Activated naive CD8-positive, alpha-beta T cell treated with anti-CD3 and anti-CD28 coated beads, Interleukin-2, amount 50 U/mL, for 24 hours (primary cell): ENCODE measurements at places on chromosomes 16 and 17.

DNA sequence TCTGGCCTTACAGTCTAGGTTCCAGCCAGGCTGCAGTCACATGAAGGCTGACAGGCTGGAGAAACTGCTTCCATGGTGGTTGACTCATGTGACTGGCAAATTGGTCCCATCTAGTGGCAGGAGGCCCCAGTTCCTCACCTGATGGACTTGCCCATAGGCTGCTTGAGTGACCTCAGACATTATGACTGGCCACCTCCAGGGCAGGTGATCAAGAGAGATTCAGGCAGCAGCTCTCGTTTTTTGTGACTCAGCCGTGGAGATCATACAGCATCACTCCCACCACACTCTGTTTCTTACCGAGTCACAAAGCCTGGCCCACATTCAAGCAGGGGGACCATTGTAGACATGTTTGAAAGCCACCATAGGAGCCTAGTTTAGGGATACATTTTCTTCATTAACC, 34.5 kb downstream of the SIAH1 start:
- no peak for DNase-seq

DNA sequence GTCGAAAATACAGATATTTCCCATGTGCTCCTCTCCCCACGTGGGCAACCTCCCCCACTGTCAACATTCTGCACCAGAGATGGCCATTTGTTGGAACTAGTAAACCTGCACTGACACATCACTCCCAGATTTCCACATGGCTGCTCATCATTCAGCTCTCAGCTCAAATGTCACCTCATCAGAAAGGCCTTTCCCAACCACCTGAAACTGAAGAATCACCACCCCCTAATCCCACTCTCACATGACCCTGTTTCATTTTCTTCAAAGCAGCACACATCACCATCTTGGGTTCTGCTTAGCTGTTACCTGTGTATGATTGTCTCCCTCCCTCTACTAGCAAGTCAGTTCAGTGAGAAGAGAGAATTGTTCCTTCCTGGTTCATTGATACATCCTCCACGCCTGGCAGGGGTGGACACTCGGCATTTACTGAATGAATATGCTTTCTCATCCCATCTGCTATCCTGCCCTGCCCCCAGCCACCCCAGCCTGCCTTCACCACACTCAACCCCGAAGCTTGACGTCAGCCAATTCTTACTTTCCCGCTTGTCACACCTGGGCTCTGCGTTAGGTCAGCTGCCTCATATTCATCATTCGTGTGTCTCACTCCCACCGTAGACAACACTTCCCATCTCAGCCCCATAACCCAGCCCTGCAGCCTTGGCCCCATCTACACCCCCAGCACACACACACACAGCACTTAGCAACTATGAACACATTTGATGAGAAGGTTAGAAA, 1.5 kb downstream of the C17orf114 start:
- no peak for DNase-seq

GRCh38 chr16:72072514-72073342, 9.7 kb downstream of the HPR start:
- no peak for DNase-seq

DNA sequence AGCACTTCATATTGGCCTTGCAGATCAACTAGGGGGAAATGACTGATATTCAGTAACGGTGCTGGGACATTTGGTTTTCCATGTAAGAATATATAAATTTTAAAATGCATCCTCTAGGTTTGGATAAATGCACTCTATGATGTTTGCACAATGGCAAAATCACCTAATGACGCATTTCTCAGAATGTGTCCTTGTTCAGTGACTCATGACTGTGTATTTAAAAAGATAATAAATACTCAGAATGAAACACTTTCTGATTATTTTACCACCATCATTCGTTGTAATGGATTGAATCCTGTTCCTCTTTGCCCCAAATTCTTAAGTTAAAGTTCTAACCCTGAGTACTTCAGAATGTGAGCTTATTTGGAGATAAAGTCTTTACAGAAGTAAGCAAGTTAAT, 17.2 kb upstream of the ADGRG1 start:
- no peak for DNase-seq

GRCh38 chr17:2241823-2242222, 61.8 kb downstream of the SMG6 start:
- no peak for DNase-seq

GRCh38 chr17:45380991-45381390, 51.7 kb downstream of the ARHGAP27 start:
- no peak for DNase-seq

DNA sequence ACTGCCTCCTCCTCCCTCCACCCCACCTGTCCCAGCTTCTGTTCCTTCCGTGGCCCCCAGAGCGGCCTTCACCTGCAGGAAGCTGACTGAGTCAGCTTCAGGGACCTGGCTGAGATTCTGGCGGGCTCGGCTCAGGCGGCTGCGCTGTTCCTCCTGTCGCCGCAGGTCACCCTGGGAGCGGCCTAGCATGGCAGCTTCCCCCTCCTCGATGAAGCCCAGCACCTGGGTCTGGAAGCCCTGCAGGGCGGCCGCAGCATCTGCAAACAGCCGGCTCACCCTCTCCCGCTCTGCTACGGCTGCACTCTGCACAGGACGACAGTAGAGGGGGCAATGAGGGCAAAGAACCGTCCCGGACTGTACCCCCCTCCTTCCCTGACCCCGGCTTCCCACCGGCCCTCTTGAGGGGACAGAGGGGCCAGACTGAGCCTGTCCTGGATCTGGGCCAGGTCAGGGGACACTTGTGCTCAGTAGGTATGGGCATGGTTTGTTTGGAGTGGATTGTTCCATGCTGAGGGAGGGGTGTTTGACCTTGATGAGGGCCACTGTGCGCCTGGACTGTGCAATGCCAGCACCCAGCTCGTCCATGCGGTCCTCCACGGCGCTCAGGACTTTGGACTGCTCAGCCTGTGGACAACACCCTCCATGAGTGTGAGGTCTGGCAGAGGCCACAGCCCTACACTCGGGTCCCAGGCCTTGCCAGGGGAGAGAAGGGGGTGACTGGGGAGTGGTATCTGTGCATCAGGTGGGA, 2.0 kb downstream of the TRIM47 start:
- peak; percentile 68 for DNase-seq

DNA sequence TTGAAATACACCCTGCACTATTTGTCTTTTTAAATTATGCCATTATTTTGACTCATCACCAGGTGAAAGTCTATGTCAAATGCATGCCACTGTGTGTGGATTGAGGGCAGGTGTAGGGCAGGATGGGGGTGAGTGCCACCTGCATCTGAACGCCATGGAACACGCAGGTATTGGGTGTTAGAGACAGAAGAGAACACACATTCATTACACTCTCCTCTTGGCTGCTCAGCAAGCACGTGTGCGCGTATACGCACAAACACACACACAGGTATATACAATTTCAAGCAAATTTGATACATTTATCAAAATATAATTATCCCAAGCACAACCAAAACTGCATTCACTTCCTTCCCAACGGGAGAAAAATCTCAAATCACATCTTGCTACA, 268.9 kb downstream of the NTN1 start:
- DNase-seq = no peak

DNA sequence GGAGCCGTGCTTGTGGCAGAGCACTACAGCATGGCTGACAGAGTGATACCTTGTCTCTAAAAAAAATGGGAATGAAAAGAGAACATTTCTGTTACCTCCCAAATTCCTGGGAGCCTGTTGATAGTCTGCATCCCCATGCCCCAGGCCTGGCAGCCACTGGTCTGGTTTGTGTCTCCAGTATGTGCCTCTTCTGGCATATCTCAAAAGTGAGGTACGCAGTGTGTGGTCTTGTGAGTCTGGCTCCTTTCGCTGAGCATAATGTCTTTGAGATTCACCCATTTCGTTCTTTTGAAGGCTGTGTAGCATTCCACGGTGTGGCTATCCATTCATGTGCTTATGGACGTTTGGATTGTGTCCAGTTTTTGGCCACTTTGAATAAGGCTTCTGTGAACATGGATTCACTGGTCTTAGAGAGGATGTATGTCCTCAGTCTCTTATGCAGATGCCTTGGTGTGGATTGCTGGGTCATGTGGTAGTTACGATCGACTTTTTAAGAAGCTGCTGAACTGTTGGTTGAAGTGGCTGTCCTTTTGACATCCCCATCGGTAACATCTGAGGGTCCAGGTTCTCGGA, 39.1 kb downstream of the PRMT7 start:
- no peak for DNase-seq

- DNase-seq = no peak
Observed at GRCh38 chr16:66903544-66904427, 14.9 kb downstream of the CDH16 start.

DNA sequence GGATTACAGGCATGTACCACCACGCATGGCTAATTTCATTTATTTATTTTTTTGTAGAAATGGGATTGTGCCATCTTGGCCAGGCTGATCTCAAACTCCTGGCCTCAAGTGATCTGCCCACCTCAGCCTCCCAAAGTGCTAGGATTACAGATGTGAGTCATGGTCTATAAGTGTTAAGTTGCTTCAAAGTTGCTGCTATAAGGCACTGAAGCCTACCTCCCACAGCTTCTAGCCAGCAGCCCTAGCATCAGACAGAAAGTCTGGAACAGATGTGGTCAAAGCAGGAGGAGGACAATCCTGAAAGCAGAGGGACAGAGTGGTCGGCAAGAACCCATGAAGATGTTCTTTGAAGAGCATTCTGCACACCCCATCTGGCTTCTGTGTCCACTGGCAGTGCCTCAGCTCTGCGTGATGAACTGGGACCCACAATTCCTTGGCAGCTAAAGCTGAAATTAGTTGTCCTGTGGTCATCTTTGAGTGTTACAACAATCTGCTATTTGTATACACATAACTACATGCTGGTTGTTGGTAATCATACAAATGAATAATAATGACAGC, 11.2 kb downstream of the MAP3K14 start:
- no peak for DNase-seq

- no peak for DNase-seq
Observed at GRCh38 chr17:51322390-51323029, 62.2 kb downstream of the UTP18 start.

- no peak for DNase-seq
Observed at GRCh38 chr17:37168731-37169353, 206.9 kb upstream of the C17orf78 start.
